ENCODE measurements at places on chromosomes 3 and 15.

GRCh38 chr15:101320501-101321052 is 25.5 kb upstream of the SNRPA1 start:
- peak; percentile 42 for DNase-seq

- no peak for DNase-seq
Observed at GRCh38 chr3:76643623-76644304, 396.1 kb upstream of the ROBO2 start.

DNA sequence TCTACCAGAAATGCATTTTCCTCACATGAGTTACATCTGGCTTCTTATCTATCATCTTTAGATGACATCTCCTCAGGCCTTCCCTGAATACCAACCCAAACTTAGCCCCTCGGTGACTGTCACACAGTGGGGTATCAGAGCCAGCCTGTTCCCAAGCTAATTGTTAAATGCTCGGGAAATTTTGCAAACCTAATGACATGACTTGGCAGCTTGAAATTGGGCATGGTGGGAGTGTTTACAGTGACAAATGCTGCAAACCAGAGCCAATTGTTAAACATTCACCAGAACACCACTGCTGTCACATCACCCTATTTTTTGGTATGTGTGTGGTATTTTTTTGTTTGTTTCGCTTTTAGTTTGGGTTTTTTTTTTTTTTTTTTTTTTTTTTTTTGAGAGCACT is 130.8 kb downstream of the HCN4 start:
- no peak for DNase-seq

DNA sequence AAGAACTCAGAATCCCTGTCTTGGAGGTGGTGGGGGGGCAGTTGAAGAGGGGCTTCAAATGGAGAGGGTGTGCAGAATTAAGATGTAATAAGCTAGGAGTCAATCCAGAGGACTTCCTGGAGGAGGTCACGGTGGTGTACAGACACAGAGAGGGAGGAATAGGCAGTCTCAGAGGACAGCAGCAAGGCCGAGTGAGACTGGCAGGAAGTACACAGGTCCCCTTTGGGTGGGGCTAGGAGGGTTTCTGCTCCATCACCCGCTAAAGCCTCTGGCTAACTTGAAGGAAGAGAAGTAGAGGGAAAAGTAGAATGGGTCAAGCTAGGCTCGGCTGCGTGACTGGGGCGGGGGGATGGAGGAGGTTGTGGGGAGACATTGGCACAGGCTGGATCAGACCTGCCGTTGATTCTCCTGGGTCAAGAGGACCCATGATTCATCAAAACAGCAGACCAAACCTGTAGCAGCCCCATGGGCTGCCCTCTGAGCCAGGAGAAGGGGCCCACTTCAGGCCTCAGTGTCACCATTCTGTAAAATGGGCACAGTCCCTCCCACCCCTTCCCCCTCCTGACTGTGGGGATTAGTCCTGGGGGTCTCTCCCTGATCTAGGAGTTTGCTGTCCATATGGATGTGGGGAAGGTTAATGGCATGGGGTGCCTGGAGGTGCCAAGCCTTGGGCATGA is 16.9 kb downstream of the CSPG4 start:
- DNase-seq: no peak
